Effector memory CD8-positive, alpha-beta T cell (primary cell): ENCODE measurements at places on chromosomes 2 and 18.

DNA sequence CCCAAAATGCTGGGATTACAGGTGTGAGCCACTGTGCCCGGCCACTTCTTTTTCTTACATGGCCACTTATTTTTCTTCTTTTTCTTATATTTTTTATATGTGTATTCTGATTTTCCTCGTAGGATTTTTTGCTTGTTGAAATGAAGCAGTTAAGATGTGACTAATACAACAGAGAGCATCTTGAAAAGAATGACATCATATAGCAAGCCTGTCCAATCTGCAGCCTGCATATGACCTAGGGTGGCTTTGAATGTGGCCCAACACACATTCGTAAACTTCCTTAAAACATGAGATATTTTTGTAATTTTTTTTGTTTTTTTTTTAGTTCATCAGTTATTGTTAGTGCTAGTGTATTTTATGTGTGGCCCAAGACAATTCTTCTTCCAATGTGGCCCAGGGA, 704.0 kb downstream of the NRXN1 start:
- no peak for DNase-seq

GRCh38 chr2:83665894-83666293, 793.2 kb downstream of the SUCLG1 start:
- no peak for DNase-seq

GRCh38 chr2:98854682-98855081, 81.3 kb downstream of the CRACDL start:
- DNase-seq, result no peak

GRCh38 chr2:124018890-124019289, 6.2 kb upstream of the CNTNAP5 start:
- DNase-seq, result no peak

DNA sequence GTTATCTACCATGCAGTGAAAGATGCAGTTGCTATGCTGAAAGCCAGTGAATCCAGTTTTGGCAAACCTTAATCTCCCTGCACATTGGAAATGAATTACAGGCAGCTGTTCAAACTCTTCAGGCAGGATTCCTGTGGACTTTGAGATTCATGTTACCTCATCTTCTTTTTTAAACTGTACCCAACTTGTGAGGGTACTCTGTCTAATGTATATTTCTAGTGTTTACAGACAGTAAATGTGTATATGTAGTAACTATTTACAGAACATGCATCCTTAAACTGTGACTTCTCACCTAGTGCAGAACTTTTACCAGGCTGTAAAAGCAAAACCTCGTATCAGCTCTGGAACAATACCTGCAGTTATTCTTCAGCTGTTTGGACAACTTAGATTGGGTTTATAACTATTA, 50.9 kb downstream of the KDM3A start:
- DNase-seq, result no peak
